ENCODE measurements at places on chromosomes 2 and 18.
A peak's percentile ranks its signal among the peaks of the same experiment; 100 is the strongest.

- no peak for DNase-seq
Measured at GRCh38 chr18:35137632-35138031, 96.4 kb downstream of the MAPRE2 start.

GRCh38 chr2:224816816-224817215, 100.7 kb upstream of the CCDC195 start:
- no peak for DNase-seq

DNA sequence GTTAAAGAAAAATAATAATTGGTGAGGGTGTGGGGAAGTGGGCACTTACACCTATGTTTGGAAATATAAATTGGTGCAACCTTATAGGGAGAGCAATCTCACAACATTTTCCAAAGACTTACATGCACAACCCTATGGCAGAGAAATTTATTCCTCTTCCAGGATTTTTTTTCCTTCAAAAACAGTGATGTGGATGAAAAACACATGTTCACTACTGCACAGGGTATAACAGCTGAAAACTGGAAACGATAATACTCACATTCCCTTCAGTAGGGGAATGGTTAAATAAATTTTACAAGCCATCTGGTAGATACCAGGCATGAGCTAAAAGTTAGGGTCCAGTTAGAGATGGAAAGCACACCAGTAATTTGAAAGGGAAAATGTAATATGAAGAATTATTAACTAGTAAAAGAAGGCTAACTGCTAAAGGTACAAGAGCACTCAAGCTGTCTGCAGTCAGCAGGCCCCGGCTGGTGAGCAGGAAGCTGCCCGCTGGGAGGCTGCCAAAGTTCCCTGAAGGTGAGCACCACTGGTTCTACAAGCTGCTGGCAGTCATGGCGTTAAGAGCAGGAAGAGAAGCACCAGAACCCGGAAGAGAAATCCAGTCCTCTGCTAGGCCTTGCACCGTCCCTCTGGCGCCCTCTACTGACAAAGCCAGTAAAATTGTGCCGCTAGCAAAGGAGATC, 28.4 kb upstream of the CASP8 start:
- peak; percentile 89 for DNase-seq

DNA sequence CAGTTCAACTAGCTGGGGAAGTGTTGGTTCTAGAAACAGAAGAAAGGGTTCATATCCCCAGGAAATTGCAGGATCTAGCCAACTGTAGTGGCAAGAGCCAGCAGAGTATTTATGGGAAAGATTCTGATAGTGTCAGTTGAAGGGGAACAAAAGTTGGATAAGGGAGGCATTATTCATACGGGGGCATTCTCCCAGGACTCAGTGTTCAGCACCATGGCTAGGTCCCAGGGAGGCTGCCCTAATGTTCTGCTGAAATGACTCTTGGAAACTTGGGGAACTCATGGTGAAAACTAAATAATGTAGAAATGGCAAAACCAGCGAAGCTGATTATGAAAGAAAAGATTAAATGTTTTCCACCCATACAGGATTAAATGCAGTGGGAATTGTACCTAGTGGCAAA, 543.7 kb downstream of the TRIB2 start:
- no peak for DNase-seq

- DNase-seq, result peak; percentile 75
Measured at GRCh38 chr2:233413559-233414272, 59.4 kb downstream of the DGKD start.

GRCh38 chr2:24490181-24490689, 819 bp upstream of the NCOA1 start:
- no peak for DNase-seq

GRCh38 chr2:153145470-153145978, 333.0 kb downstream of the RPRM start:
- DNase-seq, result no peak

DNA sequence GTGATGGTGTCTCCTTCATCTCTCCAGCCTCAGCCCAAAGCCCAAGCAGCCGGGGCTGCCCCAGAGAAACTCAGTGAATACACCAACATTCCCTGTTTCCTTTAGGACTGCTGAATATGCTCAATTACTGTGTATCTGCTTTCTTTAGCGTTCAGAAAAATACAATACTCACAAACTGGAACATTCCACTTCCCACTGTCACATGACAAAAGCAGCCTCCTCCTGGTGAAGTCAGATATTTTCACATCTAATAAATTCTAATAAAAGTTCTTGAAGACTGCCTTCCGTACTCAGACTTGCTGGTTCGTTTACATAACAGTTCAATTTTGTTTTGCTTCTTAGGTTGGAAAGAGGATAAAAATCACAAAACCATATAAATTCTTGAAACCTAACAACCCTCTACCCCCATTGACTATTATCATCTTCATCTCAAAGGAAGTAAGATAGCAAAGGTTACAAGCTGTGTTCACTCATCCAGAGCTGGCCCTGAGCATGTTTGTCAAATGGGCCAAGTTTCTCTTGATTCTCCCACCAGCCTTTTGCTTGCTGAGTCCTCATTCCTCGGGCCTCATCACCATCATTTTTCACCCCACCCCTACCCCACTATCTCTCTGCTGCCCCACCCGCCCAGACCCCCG, 190.8 kb upstream of the HNRNPA3 start:
- DNase-seq, result no peak

GRCh38 chr18:37714691-37715090, 149.1 kb upstream of the CELF4 start:
- no peak for DNase-seq

DNA sequence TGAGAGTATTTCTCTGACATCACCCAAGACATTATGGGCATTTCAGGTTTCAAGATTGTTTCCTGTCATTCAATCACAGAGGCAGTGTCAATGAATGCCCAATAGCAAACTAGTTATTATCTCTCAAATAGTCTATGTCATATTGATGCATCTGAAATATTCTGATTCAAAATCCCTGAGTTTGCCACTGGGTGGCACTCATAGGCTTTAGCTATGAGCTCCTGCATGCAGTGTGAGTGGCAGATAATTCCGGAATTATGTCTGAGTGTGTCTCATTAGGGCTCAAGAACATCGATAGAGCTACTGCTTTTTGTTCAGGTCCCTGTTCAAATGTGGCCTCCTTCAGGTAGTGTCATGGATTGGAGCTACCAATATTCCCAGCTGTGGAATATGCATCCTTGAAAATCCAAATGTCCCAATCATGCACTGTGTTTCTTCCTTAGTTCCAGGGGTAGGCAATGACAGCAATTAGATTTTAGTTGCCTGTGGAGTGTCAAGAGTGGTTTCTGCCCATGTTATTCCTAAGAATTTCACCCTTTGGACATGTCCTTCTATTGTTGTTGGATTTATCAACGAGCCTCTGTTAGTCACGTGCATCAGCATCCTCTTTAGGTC, 7.8 kb upstream of the OR6B3 start:
- peak; percentile 30 for DNase-seq

GRCh38 chr18:69631281-69631680, 230.6 kb downstream of the DOK6 start:
- no peak for DNase-seq

GRCh38 chr2:18630101-18630500, 40.7 kb upstream of the NT5C1B start:
- no peak for DNase-seq

- DNase-seq, result no peak
Measured at GRCh38 chr2:240911641-240912265, 5.6 kb downstream of the CROCC2 start.

DNA sequence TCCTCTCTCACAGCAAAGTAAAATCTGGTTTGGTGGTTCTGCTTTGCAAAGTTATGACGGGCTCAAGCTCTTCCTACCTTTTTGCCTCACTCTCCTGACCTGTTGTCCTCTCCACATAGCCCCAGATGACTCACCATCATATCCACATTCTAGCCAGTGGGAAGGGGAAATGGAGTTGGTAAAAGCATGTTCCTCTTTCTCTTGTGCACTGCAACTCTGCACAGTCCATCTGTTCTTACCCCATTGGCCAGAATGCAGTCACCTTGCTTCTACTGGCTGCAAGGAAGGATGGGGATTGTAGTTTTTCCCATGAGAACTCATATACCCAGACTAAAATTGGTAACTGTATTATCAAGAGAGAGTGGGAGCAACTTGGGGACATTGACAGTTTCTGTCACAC, 50.4 kb upstream of the SMIM21 start:
- DNase-seq, result no peak

Data from stimulated activated CD4-positive, alpha-beta T cell treated with anti-CD3 and anti-CD28 coated beads, Interleukin-2, amount 100 ng/mL, for 4 hours (primary cell).